ENCODE measurements at places on chromosomes 12 and 14. TPM values are rescaled to one million over a fixed set of nuclear protein-coding genes. Genes with fewer than 3 reads are reported as not detected.

GRCh38 chr14:22107753-22108152 lies 434.1 kb upstream of the OR4E1 start:
- DNase-seq: no peak

Gene CLECL1
- not detected for total RNA-seq

Gene PLEKHD1
- not detected for total RNA-seq

Gene ANG
- 4.8 TPM for total RNA-seq

Gene CLEC1B
- not detected for total RNA-seq

- DNase-seq: peak; percentile 72
Observed at GRCh38 chr12:10395390-10395998, 5.7 kb upstream of the KLRK1 start.

All from fibroblast of the aortic adventitia (primary cell).